ENCODE measurements at places on chromosomes 16 and 17. TPM values are rescaled to one million over a fixed set of nuclear protein-coding genes. Genes with fewer than 3 reads are reported as not detected.

DNA sequence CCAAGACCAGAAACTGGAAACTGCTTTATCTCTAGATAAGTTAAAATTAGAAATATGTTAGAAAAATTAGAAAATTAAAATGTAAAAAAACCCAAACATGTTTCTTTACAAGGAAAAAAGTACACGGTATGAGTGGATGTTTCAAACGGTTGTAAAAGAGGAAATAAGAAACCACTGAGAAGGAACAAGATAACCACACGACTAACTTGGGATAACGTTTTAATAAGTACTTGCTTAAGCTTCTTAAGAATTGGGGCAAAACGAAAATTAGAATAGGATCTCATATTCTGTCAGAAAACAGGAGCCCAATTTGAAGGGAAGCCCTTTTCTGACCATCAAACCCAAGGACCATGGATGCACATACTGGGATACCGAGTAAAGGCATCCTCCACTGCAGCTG is 31.0 kb downstream of the MBTPS1 start:
- no peak for DNase-seq

Gene HSD17B2
- total RNA-seq: 1.7 TPM

Gene SLC9A5
- total RNA-seq: 0.99 TPM

Gene LGALS9B
- total RNA-seq: not detected

Gene WRAP53
- total RNA-seq: 13.7 TPM

Gene SEC14L1
- total RNA-seq: 400 TPM

GRCh38 chr16:67804853-67805542 is 1.4 kb downstream of the RANBP10 start:
- DNase-seq: no peak

DNA sequence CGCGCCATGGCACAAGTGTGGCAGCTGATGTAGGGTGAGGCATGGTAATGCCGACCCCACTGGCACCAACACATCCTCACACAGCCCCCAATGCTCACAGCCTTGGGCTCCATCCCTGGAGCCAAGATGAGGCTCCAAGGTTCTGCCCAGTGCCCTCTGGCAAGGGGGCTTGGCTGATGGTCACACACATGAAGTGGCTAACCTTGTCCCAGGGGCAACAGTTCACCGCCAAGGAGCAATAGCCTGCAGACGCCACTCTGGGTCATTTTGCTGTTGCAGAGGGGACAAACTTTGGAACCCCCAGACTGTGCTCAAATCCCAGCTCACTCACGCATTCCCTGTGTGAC is 26.8 kb downstream of the TNFRSF13B start:
- DNase-seq: no peak

Gene SYNGR3
- total RNA-seq: 5.6 TPM

GRCh38 chr17:82263641-82264040 is 9.9 kb downstream of the CSNK1D start:
- DNase-seq: no peak

DNA sequence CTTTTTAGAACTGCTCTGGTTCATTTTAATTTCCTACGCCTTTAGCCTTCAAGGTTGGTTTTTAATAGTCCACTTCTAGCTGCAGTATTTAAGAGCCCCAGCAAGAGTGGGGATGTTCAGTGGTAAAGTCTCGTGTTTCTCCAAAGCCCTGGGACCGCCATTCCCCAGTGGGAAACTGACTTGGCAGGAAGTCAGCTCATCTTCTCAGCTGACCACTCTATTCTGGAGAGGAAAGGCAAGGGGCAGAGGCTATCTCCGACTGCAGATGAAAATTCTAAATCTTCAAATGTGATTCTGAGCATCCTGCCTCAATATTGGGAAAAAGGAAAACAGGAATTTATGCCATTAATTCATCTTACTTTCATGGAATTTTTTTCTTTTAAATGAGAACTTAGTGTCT is 35.5 kb downstream of the HS3ST3B1 start:
- no peak for DNase-seq

Gene UNK
- total RNA-seq: 10.2 TPM

DNA sequence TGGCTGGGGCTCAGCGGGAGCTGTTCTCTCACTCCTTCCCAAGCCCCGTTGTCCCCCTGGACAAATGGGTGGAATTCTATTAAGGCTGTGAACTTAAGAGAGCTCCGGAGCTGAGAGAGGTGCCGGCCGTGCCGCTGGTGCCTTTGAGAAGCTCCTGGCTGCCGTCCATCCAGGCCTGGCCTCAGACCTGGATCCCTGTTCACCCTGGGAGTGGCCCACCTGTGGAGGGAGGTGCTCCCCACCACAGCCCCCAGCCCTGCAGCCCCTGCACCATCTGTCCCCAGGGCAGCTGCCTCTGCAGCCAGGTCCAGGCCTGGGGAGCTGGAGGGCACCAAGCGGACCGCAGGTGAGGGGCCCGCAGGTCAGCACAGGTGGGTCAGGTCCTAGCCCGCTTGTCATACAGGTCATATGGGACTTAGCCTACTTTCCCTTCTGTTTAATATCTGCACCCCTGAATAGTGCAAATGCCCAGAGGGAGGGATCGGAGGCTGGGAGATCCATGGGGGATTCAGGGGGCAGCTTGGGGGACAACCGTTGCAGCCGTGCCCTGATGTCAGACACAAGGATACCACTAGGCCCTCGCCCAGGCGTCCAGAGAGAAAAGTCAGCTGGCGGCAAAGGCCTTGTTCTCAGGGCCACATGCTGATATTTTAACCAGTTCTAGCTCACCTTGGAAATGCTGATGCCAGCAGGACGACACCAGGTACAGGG is 15.2 kb upstream of the METRNL start:
- no peak for DNase-seq

DNA sequence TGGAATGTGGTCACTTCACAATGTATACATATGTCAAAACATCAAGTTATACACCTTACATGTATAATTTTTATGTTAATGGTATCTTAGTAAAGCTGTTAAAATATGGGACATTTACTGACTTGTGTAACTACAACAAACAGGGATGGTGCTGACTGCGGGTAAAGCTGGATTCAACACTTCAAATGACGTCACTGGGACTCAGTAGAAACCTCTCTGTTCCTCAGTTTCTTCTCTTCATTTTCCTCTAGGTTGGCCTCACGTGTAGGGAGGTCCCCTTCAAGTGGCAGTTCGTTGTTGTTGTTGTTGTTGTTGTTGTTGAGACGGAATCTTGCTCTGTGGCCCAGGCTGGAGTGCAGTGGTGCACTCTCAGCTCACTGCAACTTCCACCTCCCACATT is 182.9 kb downstream of the RBFOX1 start:
- DNase-seq: no peak

DNA sequence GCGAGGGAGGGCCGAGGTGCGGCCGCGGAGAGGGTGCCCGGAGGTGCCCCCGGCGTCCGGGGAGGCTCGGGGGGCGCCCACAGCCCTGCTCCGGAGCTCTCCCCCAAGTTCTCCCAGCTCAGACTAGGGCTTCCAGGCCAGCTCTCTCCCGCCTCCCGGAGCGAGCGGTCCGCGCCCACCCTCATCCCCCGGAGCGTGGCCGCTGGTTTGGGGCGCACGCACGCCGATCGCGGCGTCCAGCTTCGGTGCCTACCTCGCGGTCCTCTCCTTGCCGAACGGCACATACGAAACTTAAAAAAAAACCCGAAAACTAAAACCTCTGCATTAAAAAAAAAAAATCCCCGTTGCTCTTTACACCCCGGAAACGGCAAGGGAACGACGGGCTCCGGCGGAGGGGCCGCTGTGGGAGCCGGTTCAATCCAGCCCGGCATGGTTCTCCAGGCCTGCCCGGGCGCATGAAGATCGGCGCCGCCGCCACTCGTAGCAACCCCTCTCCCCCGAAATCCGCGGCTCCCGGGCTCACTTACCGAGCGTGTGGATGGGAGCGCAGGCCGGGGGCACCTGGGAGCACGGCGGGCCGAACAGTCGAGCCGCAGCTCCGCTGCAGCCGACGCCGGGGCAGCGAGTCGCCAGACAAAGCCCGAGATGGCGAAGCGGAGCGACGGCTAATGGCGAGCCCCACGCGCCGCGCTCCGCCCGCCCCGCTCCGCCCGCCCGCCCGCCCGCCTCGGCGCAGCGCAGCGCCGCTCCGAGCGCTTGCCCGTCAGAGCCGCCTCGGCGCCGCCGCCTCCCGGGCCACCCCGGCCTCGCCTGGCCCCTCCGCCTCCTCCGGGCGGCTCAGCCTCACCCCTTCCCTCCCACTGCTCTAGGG is 973 bp upstream of the UBTF start:
- no peak for DNase-seq
